Dorsolateral prefrontal cortex (tissue), 122 donors: ENCODE measurements at places on chromosomes 16 and 17.
A peak's percentile ranks its signal among the peaks of the same experiment; 100 is the strongest.

DNA sequence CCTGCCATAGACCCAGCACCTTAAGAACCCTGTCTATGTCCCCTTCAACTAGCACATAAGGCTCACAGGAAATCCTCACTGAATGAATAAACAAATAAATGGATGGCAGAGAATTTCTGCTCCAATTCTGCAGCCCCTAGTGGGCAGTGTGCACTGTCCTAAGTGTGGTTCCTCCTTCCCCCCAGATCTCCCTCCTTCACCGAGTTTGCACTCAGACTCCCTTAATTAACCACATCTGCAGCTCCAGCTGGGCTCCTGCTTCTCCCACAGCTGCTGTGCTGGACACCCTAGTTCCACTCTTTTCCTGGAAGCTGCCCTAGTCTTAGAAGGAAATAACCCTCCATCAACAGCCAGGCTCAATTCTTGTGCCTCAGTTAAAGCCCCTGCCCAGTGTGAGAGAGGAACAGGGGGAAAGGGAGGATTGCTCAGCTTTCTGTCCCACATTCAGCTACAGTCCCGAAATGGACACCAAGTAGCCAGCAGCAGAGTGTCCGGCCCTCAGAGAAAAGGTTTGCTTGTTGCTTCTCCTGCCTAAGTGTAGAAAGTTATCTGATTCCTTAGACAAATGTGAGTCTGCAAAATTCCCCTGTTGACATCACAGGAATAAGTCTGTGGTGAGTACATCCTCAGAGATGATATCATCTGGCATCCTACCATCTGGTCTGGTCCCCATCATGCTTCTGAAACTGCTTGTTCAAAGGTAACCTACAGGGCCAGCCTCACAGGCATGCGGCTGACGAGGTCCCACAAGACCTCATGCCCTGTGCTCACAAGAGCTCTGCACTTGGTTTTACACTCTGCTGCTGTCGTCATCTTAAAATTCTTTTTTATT, 12.3 kb downstream of the LRRC3C start:
- no peak for DNase-seq

DNA sequence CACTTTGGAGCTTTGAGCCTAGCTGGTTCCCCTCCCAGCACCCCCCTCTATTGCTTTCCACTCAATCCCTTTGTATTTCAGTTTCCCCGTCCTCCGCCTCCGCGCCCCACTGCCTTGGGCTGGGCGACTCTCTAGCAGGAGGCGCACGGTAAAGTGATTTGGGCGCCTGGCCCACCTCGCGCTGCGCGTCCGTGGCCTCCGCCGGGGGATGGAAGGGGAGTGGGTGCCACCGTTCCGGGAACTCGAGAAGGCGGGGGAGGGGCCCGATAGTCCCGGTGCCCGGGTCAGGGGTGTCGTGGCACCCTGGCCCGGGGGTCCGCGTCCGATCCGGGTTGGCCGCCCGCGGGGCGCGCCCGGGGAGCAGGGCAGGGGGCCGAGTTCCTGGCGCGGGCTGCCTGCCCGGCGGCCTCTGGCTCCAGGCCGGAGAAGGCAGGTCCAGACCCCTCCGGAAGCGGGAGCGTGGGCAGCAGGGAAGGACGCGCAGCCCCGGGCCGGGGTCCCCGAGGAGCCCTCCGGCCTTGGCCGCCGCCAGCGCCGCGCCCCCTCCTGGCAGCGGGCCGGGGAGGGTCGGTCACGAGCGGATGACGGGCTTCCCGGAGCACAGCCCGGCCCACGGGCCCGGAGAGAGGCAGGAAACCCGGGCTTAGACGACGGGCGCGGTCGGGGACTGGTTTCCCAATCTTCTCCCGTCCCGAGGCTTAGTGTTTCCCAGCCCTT, 15.8 kb downstream of the MEOX1 start:
- no peak for DNase-seq

GRCh38 chr17:78127888-78128550, 536 bp downstream of the TMC6 start:
- DNase-seq, result no peak

GRCh38 chr17:73952480-73953205, 250.8 kb upstream of the RPL38 start:
- peak; percentile 78 for DNase-seq

- no peak for DNase-seq
Observed at GRCh38 chr17:45137561-45138305, 2.2 kb downstream of the ACBD4 start.

- DNase-seq, result no peak
Observed at GRCh38 chr16:89100601-89101302, 7.1 kb downstream of the ACSF3 start.

- DNase-seq, result no peak
Observed at GRCh38 chr17:82790391-82790790, 38.5 kb downstream of the TBCD start.

- DNase-seq, result no peak
Observed at GRCh38 chr16:84656649-84657048, 8.3 kb downstream of the KLHL36 start.

DNA sequence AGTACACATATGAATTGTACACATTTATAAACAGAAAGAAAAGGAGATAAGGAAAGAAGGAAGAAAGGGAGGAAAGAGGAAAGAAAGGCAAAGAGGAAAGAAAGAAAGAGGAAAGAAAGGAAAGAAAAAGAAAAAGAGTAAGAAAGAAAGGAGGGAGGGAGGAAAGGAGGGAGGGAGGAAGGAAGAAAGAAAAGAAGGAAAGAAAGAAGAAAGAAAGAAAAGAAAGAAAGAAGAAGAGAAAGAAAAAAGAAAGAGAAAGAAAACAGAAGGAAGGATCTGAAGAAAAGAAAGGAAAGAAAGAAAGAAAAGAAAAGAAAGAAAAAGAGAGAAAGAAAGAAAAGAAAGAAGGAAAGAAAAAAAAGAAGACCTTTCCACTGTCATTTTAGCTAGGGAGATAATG, 571.4 kb upstream of the SALL1 start:
- no peak for DNase-seq

DNA sequence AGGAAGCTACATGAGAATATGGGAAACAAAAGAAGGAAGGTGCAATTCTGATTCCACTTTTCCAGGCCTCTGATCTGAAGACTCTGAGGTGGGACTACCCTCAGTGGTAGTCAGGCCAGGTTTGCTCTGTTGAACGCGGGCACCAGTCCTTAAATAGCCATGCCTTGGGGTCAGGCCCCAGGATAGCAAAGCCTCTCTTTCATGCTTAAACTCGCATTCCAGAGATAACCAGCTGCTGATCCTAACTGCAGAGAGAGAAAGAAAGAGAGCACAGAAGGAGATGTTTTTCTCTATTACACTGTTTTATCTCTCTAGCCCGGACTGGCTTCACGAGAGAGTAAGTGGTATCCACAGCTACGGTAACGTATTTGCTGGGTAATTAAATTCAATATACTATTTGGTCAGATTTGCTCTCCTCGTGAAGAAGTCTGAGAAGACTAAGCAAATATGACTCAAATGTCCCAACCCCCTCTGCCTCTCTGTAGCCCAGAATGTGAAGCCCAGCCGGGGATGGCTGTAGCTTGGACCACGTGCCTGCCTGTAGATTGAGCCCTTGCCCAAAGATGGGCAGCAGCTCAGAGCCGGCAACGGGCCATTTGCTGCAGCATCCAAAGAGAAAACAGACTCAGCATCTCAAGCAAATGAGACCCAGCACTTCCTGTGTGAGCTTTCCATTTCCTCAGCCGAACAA, 122.2 kb downstream of the SMG6 start:
- peak; percentile 90 for DNase-seq

- DNase-seq, result no peak
Observed at GRCh38 chr17:3735515-3735914, 11.8 kb downstream of the HASPIN start.

- no peak for DNase-seq
Observed at GRCh38 chr16:85365120-85365519, 248.0 kb upstream of the GSE1 start.

- DNase-seq, result no peak
Observed at GRCh38 chr17:63699638-63700527, at the start of gene LIMD2. LIMD2 (minus strand) TSS chr17:63700125; CDS start chr17:63699298, 827 bp downstream.

DNA sequence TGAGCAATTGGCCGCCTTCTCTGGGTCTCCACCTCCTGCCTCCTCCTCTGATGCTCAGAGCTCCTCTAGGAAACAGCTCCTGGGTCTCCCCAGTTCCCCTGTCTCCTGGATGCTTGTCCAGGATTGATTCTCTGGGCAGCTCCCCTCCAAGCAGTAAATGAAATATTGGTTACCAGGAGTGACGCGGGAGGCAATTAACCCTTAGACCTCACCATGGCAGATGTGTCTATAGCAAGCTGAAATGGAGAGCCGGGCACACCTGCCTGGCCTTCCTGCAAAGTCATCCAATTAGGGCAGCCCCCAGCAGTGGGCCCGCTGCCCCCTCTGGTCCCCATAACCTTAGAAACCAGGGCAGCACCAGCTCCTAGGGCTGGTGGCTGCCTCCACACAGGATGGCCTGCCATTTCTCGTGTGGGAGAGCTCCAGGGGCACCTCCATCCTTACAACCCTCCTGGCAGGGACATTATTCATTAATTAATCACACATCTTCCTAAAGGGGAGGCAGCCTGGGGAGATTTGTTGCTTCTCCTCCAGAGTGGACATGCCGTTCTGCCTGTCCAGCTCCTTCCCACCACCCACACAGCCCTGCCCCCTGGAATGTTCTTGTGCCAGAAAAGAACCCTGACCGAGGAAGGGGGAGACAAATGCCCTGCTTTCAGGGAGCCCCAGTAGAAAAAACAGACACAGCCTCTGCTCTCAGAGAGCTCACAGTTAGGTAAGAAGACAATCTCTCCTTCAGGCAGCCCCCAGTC, 8.3 kb upstream of the KIF18B start:
- DNase-seq, result no peak

DNA sequence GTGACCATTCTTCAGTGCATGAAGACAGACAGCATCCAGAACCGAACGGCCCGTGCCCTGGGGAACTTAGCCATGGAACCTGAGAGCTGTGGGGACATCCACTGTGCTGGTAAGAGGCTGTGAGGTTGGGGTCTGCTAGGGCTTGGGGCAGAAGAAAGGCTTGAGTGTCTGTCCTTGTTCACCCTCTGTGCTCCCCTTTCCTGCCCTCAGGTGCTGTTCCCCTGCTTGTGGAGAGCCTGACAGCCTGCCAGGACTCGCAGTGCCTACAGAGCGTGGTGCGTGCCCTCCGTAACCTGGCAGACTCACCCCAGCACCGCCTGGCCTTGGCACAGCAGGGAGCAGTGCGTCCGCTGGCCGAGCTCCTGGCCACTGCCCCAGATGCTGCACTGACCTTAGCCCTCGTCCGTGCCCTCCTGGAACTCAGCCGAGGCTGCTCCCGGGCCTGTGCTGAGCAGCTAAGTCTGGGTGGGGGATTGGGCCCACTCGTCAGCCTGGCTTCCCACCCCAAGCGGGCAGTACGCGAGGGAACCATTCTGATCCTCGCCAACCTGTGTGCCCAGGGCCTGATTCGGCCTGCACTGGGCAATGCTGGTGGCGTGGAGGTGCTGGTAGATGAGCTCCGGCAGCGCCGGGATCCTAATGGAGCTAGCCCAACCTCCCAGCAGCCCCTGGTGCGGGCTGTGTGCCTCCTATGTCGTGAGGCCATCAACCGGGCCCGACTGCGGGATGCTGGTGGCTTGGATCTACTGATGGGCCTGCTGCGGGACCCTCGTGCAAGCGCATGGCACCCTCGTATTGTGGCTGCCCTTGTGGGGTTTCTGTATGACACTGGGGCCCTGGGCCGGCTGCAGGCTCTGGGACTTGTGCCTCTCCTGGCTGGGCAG, 2.9 kb downstream of the ARMC5 start:
- no peak for DNase-seq

- no peak for DNase-seq
Observed at GRCh38 chr16:2981899-2982250, 1.6 kb upstream of the PKMYT1 start.

DNA sequence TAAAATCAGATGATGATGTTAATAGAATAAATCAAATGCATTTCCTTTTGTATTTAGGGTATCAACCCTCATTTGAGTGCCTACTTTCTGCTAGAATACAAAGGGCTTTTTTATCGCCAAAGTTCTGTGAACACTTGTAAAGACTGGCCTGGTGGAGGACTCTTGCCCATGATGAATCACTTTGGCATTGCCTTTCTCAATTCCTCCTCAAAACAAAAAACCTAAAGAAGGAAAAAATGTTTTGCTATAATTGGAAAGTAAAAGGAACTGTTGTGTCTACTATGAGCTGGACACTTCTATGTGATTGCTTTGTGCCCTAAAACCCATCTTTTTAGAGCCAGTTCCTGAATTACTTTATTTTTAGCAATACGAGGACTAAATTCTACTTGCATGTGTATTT, 13.0 kb upstream of the DHRS11 start:
- DNase-seq, result no peak

- no peak for DNase-seq
Observed at GRCh38 chr16:82716361-82716855, 89.6 kb downstream of the CDH13 start.

DNA sequence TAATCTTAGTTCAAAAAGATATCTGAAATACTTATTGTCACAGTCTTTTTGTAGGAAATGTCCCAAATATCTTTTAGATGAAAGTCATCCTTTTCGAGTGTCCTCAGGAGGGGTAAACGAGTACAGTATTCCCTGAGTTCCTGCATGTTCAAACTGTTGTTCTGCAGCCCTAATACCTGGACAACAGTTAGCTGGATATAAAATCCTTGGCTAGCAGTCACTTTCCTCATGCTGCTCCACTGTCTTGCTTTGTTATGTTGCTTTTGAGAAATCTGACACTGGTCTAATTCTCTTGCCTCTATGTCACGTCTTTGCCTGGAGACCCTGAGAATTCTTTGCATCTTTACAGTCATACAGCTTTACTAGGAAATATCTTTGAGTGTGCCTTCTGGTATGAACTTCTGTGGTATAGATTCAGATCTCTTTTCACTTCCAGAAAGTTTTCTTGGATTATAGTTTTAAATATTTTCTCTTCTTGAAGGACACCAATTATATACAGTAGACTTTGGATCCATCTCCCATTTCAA, 9.5 kb downstream of the MBTD1 start:
- DNase-seq, result no peak

DNA sequence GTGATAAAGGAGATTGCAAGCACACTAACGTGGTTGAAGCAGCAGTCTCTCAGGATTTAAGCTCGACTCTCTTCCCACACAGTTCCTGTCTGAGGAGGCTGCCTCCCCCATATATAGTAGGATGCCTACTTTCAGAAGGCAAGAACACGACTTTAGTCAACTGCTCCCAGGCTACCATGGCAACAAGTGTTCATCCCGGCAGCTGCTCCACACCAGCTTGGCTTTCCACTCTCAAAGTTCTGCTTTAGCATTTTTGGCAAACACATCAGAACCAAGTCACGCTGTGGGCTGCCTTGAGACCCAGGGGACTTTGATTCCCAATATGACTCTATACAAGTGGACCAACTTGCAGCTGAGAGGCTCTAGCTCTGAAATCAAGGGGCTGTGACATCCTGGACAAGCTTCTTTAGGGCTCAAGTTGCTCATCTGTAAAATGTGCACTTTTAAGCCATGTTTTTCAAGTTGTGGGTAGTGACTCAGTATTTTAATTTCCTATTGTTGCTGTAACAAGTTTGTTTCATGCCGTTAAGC, 16.5 kb downstream of the ZP2 start:
- DNase-seq, result peak; percentile 47

GRCh38 chr16:24508614-24509013, 30.8 kb upstream of the RBBP6 start:
- DNase-seq, result no peak

GRCh38 chr17:4808378-4808767, 1.4 kb downstream of the PLD2 start:
- peak; percentile 35 for DNase-seq
